Chondrocyte (in vitro differentiated cells): ENCODE measurements at places on chromosomes 11 and 22.

GRCh38 chr22:43113526-43114251 is 3.1 kb downstream of the BIK start:
- no peak overlapping the region for H3K27ac ChIP-seq
- no peak overlapping the region for H3K4me3 ChIP-seq
- peaks cover 9% of the 10 kb centered on the region for H3K4me1 ChIP-seq
- H3K36me3 ChIP-seq = peaks cover 2% of the 10 kb centered on the region

GRCh38 chr11:69232821-69233743 is 60.9 kb upstream of the MYEOV start:
- no peaks in the 10 kb centered on the region for H3K4me1 ChIP-seq
- DNase-seq = no peak
- H3K27ac ChIP-seq = no peak overlapping the region

DNA sequence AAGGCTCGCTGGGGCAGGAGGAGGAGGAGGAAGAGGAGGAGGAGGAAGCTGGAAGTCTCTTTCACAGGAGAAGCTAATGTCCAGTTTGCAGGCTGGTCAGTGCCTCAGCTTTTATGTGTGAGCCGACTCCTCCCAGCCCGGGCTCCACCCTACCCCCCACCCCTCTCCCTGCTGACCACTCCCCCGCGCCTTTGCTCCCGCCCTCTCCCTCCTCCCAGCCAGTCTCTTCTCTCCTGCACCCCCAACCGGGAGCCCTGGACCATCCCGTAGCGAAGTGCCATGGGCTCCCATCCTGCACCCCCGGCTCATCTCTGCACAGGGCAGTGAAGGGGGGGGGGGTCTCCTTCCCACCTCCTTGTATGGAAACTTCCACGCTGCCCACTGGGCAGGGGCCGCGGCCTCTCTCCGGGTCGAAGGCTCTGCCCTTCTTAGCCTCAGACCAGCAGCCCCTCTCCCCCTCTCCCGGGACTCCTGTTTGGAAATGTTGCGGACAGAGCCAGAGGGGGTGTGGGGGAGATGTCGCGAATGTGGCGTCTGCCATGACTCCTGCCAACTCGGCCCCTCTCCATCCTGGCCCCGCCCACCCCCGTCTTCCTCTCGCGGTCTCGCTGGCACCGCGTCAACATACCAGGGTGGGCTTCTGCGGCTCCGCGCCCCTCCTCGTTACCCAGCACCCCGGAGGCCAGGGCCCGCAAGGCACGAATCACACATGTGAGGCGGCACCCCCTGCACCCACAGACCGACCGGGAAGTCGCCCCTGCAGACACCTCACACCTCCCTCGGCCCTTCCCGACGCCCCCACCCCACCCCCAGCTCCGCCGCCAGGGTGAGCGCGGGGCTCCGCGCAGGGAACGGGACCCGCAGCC is 1.8 kb downstream of the IGF2 start:
- H3K27me3 ChIP-seq = peaks cover 47% of the 10 kb centered on the region
- H3K36me3 ChIP-seq = no peaks in the 10 kb centered on the region
- H3K4me1 ChIP-seq = peaks cover 13% of the 10 kb centered on the region
- H3K27ac ChIP-seq = no peak overlapping the region
- H3K4me3 ChIP-seq = peak overlapping the region; percentile 59

GRCh38 chr22:23014250-23014649 is 56.1 kb upstream of the GNAZ start:
- H3K36me3 ChIP-seq = no peaks in the 10 kb centered on the region
- DNase-seq = no peak
- H3K27ac ChIP-seq = no peak overlapping the region
- no peak overlapping the region for H3K4me3 ChIP-seq

DNA sequence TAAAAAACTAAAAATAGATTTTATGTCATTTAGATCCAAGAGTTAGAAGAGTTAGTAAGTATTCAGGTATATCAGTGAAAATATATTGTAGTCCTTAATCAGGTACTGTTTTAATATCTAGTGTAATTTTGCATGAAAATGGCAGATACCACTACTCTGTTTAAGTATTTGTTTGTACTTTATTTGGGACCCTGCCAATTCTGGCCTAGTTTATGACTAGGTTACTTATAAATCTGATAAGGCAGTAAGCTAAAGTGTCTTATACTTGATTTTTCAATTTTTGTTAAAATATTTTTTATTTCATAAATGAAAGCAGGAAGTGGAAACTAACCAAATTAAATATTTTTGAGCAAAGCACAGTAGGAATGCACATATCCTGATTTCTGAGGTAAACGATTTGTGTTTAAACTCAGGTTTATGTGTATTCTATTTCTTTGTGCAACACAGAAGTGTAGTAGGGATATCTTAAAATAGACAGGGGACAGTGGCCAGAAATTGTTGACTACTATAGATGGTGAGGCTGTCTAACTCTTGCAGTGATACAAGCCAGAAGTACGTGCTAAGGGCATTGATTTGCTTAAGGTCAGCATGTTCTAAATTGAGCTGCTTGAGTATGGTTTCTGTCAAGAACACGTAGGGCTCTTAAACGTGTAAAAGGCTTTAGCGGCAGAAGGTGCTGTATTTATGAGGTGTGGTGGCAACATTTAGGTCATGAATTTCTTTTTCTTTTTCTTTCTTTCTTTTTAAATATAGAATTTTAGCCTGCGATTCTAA is 34.0 kb downstream of the HIPK3 start:
- no peak overlapping the region for H3K27ac ChIP-seq
- H3K4me3 ChIP-seq = no peak overlapping the region
- no peaks in the 10 kb centered on the region for H3K27me3 ChIP-seq
- DNase-seq = no peak
- peaks cover 9% of the 10 kb centered on the region for H3K4me1 ChIP-seq

DNA sequence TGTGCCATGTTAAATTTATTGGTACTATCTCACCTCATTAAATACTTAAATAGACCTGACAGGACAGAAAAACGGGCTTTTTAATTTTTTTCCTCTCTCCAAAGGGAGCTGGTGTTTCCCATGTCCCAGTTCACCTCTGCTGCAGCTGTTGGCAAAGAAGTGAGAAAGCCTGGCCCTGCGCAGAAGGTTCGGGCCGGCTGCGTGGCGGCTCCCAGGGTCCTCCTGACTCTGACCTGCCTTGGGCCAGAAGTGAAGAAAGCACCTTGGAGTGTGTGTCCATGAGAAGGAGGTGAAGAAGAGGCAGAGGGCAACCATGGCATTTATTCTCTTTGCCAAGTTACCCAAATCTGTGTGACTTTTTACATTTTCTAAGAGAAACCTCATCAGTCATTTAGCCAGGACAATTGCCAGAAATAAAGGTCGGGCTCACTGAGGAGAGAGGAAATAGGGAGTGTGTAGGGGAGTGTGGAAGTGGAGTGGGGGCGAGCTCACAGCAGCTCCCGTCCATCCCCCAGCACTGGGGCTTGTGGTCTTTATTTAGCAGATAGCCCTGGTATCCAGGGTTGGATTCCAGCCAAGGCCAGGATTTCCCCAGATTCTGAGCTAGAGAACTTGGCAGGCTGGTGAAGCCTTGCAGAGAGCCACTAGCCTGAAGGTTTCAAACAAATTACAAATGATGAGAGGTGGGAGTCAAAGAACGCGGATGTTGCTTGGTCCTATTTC is 102.4 kb upstream of the CADM1 start:
- H3K36me3 ChIP-seq = no peaks in the 10 kb centered on the region
- peak overlapping the region; percentile 53 for H3K27ac ChIP-seq
- H3K27me3 ChIP-seq = no peaks in the 10 kb centered on the region
- H3K4me3 ChIP-seq = no peak overlapping the region
- DNase-seq = no peak
